Right lung (tissue), 10 donors: ENCODE measurements at places on chromosomes 2 and 18. TPM values are rescaled to one million over a fixed set of nuclear protein-coding genes. Genes with fewer than 3 reads are reported as not detected.

- no peak for DNase-seq
Measured at GRCh38 chr2:145090841-145091761, 571.2 kb upstream of the ZEB2 start.

GRCh38 chr2:221444106-221444505 is 128.0 kb downstream of the EPHA4 start:
- no peak for DNase-seq

- no peak for DNase-seq
Measured at GRCh38 chr2:98927027-98927426, 9.0 kb downstream of the CRACDL start.

RBKS gene
- polyA plus RNA-seq: 2.1 TPM

- no peak for DNase-seq
Measured at GRCh38 chr2:133884739-133885381, 316.6 kb upstream of the NCKAP5 start.

KIF1A gene
- polyA plus RNA-seq: 1.8 TPM

- DNase-seq: no peak
Measured at GRCh38 chr2:123895651-123896050, 129.4 kb upstream of the CNTNAP5 start.

- no peak for DNase-seq
Measured at GRCh38 chr2:204251998-204252376, 293.3 kb upstream of the PARD3B start.
